ENCODE measurements at places on chromosomes 11 and 22. TPM values are rescaled to one million over a fixed set of nuclear protein-coding genes. Genes with fewer than 3 reads are reported as not detected.

TCN1 gene
- 1.7 TPM for total RNA-seq

SLC36A4 gene
- total RNA-seq = 17.8 TPM

DNA sequence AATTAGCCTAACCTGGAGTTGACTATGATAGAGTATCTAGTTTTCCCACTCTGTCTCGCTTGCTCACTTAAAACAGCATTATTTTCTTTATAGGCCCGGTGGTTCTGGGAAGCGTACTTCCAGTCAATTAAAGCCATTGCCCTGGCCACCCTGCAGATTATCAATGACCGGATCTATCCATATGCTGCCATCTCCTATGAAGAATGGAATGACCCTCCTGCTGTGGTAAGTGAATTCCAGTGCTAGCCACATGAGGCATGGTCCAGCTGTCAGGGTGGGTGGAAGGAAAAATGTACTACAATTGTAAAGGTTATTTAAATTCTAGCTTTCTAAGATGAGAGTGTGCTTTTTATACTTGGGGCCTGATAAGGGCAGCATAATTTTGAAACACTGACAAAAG, 76.0 kb downstream of the EXT2 start:
- H3K27ac ChIP-seq = no peak overlapping the region
- no peak overlapping the region for H3K4me3 ChIP-seq
- H3K4me1 ChIP-seq = no peaks in the 10 kb centered on the region
- DNase-seq = no peak

- no peak for DNase-seq
- H3K27me3 ChIP-seq = no peaks in the 10 kb centered on the region
- peaks cover 4% of the 10 kb centered on the region for H3K4me1 ChIP-seq
- H3K4me3 ChIP-seq = no peak overlapping the region
- no peak overlapping the region for H3K27ac ChIP-seq
Measured at GRCh38 chr22:36765131-36765942, 10.6 kb downstream of the IFT27 start.

DNA sequence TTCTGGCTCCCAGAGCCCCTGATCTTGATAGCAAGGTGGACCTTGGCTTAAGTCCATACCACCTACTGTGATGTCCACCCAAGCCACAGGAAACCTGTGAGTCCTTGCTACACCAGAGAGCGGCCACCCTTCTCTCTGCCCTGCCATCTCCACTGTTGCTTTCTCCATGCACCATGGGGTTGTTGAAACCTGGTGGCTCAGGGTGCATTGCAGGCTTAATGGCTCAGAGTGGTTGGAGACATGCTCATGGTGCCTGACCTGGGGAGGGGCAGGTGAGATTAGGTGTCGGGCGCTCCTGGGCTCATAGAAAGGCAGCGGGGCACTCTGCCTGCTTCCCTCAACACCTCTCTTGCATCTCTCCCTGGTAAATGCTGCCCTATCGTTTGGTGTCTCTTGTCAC, 25.0 kb upstream of the CACNG2 start:
- no peaks in the 10 kb centered on the region for H3K36me3 ChIP-seq
- DNase-seq = no peak
- H3K27me3 ChIP-seq = peaks cover 31% of the 10 kb centered on the region

All from lower lobe of right lung (tissue), 2 donors.